ENCODE measurements at places on chromosomes 1 and 21. TPM values are rescaled to one million over a fixed set of nuclear protein-coding genes. Genes with fewer than 3 reads are reported as not detected.

PCP4L1 gene
- total RNA-seq: not detected

ZNF695 gene
- 1.3 TPM for total RNA-seq

- no peak for DNase-seq
These were observed 21.5 kb downstream of the DHCR24 start for GRCh38 chr1:54865238-54866073.

GRCh38 chr1:14392859-14393365 is 205.6 kb upstream of the KAZN start:
- DNase-seq: no peak

DNA sequence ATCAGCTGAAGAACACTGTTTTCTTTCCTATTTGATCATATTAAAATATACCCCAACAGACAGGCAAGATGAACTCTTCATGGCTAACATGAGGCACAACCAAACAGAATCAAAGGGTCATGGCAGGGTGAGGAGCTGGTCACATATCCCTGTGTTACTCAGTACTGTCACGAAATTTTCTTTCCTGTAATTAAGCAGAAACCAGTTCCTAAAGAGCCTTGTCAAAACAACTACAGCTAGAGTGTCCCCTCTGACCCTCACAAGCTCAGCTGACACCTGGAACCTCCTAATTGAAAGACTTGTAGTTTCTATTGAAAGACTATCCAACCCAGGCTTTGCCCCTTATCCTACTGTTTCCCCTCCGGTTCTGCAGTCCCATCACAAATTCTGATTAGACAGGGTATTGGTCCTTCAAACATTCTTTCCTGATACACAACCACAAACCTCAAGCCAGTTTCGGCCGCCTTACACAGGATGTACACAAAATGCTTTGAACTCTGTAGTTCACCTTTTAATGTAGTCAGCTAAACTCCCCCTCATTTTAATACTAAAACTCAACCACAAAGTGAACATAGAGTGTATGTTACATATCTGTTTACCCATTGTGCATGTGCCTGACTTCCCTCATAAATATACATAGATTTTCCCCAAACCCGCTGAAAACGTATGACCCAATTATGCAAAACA is 651.9 kb downstream of the MRPL39 start:
- DNase-seq: no peak

DNA sequence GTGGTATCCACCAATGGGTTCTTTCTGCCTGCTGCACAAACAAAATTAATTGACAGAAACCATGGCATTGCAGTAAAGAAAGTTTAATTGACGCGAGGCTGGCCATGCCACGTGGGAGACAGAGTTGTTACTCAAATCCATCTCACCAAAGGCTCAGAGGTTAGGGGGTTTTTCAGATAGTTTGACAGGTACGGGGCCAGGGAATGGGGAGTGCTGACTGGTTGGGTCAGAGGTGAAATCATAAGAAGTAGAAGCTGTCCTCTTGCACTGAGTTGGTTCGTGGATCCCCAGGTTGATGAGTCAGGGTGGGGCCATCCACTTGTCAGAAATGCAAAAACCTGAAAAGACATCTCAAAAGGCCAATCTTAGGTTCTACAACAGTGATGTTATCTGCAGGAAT is 941 bp upstream of the TBCE start:
- DNase-seq: no peak

DNA sequence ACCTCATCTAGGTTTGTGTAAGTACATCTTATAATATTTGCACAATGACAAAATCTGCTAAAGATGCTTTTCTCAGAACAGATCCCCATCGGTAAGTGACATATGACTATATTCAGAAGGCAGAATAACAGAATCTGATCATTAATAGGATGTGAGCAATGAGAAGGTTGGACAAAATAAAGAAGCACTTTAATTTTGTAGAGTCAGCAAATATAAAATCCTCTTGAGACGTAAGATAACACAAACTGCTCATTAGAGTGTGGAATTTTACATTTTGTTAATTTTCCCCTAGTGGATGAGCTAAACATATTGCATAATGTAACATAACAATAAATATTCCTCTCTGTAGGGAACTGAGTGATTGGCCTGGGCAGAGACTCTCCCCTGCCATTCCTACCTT is 658.4 kb upstream of the ZP4 start:
- no peak for DNase-seq

- DNase-seq: peak; percentile 96
These were observed 7.7 kb downstream of the CNIH3 start for GRCh38 chr1:224623743-224624333.

RGSL1 gene
- total RNA-seq: not detected

OR2L2 gene
- not detected for total RNA-seq

NPPA gene
- not detected for total RNA-seq

PRAMEF25 gene
- not detected for total RNA-seq

CELA2B gene
- not detected for total RNA-seq

DNA sequence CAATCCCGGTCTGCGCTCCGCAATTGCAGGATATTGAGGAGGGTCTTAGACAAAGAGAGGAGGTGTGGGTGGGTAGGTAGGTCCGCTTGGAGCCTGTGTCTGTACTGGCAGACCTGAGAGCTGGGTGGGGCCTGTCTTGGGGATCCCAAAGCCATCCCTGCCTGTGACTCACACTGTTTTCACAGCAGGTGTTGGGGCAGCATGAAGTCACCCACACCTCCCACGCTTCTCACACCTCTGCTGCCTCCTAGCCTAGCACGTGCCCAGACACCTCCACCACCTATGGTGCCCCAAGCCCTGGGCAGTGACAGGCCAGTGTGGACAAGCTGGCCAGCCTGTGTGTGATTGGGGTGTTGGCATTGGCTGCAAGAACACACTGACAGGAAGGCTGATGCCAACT is 65.7 kb upstream of the ECE1 start:
- DNase-seq: no peak

DNA sequence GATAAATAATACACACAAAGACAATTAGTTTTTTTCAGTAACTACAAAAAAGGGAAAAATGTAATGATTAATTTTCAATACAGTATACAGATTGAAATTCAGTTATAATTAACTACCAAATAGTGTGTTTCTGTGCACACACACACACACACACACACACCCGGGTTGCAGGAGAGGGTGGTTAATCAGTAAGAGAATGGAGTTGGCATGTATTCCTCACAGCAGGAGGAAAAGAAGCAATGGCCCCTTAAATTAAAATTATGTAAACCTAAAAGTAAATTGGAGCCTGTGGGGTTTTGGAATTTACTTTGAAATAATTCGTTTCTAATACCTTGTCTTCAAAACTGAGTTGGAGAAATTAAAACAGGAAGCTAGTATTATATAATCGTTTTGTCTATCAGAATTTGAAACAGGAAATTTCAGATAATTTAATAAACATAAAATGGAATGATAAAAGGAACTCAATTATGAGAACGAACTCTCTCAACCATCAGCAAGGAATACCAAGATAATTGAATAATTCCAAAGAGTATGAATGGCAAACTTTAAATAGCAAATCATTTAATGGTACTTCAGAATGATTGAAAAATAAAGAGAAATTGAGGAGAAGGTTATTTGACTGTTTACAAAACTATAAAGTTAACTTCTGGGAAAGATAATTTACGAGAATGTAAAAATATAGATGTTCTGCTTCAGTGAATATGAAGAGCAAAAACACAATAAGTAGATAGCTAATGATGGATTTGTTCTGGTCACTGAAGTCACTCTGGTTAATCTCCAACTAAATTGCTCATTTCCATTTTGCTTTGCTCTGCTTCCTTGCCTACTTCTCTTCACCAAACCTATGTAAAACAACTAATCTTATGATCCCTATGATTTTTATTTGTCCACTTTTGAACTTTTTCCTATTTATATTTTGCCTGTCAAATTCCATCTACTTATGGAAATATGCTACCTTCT is 547.9 kb upstream of the ZP4 start:
- DNase-seq: no peak

- DNase-seq: peak; percentile 80
These were observed 37.9 kb upstream of the FOXE3 start for GRCh38 chr1:47378147-47378546.

- DNase-seq: peak; percentile 42
These were observed 50.9 kb downstream of the PTPN14 start for GRCh38 chr1:214500340-214501055.

- DNase-seq: no peak
These were observed 78.4 kb downstream of the BRINP3 start for GRCh38 chr1:190399233-190399632.

ASCL5 gene
- total RNA-seq: not detected

RASSF5 gene
- 0.86 TPM for total RNA-seq

GRCh38 chr1:62088439-62088838 is 106.2 kb upstream of the L1TD1 start:
- no peak for DNase-seq

PGLYRP4 gene
- total RNA-seq: not detected

DNA sequence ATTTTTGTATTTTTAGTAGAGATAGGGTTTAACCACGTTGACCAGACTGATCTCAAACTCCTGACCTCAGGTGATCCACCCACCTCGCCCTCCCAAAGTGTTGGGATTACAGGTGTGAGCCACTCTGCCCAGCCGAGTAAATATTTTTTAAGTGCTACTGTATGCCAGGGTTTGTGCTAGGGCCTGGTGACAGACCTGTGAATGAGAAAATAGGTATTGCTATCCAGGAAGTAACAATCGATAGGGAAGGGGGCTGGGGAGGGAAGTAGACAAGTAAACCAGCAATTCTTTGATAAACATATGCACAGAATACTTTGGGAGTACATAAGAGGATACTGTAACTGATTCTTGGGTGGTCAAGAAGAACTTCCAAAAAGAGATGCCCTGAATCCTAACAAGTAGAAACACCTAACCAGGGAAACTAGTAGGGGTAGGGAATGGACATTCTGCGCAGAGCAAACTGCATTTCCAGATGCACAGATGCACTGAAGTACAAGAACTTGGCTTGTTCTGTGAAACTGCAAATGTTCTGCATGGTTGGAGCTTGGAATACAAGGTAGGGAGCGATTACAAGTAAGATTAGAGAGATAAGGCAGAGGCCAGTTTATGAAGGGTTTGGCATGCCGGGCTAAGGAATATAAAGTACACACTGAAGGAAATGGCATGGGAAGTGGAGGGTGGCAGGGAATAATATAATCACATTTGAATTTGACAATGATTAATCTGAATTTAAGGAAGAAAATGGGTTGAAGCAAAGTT is 19.0 kb upstream of the DOCK7 start:
- DNase-seq: no peak

HNRNPU gene
- 209 TPM for total RNA-seq

- no peak for DNase-seq
These were observed 3881.0 kb downstream of the SRGAP2C start for GRCh38 chr1:125065821-125066180.

DNA sequence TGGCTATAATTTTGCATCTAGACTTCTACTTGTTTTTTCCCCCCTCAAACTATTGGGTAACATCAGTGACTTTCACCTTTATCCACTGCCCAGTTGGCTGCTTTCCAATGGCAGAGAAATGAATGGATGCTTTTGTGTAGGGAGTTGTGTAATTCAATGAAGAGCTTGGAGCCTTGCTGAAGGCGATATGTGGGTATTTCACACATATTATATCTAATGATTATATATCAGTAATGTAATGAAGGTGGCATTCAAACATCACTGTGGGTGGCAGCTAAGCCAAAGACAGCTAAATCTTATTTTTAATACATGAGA is 81.2 kb downstream of the TGFB2 start:
- peak; percentile 53 for DNase-seq

All from fibroblast of villous mesenchyme (primary cell).